ENCODE measurements at places on chromosomes 11 and 22.

DNA sequence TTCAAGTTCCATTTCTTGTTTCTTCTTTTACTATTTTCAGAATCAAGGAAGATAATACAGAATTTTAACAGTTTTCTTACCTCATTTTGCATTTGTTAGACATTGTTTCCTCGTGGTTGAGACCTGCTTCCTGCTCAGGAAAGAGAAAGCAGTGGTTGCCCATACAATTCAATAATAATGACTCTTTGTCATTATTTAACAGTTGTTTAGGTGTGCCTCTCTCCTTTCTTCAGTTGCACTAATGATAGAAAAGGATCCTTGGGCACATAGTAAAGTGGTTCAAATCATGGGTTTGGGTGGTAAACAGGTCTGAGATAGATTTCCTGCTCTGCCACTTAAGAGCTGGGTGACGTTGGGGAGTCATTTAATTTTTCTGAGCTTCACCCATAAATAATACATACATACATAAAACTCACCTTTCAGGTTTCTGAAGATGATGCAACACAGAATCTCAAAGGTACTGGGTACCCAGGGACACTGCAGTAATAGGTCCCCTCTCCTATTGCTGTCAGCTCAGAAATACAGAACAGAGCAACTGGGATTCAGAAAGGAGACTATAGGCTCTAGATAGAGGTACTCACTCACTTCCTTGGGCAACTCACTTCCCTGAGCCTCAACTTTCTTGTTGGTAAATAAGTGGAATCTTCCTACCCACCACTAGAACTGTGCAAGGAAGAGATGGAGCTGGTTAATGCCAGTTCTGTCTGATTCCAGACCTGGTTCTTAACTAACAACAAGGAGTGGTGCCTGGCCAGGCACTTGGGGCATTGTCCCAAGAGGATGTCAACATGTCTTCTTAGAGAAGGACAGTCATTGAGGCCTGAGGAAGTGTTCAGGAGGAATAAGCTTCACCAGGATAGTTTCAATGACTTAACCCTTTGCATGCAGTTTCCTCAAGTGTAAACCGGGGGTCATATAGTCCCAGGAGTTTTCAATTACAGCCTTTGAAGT, 34.9 kb downstream of the CD44 start:
- DNase-seq = no peak
- H3K27ac ChIP-seq = peak overlapping the region; percentile 83
- H3K36me3 ChIP-seq = peaks cover 68% of the 10 kb centered on the region
- H3K27me3 ChIP-seq = no peaks in the 10 kb centered on the region
- peaks cover 94% of the 10 kb centered on the region for H3K4me1 ChIP-seq

GRCh38 chr11:95308512-95309035, 77.6 kb upstream of the SESN3 start:
- H3K27ac ChIP-seq = no peak overlapping the region
- DNase-seq = no peak
- H3K4me1 ChIP-seq = peaks cover 10% of the 10 kb centered on the region
- no peaks in the 10 kb centered on the region for H3K27me3 ChIP-seq
- H3K36me3 ChIP-seq = no peaks in the 10 kb centered on the region
- H3K4me3 ChIP-seq = no peak overlapping the region

DNA sequence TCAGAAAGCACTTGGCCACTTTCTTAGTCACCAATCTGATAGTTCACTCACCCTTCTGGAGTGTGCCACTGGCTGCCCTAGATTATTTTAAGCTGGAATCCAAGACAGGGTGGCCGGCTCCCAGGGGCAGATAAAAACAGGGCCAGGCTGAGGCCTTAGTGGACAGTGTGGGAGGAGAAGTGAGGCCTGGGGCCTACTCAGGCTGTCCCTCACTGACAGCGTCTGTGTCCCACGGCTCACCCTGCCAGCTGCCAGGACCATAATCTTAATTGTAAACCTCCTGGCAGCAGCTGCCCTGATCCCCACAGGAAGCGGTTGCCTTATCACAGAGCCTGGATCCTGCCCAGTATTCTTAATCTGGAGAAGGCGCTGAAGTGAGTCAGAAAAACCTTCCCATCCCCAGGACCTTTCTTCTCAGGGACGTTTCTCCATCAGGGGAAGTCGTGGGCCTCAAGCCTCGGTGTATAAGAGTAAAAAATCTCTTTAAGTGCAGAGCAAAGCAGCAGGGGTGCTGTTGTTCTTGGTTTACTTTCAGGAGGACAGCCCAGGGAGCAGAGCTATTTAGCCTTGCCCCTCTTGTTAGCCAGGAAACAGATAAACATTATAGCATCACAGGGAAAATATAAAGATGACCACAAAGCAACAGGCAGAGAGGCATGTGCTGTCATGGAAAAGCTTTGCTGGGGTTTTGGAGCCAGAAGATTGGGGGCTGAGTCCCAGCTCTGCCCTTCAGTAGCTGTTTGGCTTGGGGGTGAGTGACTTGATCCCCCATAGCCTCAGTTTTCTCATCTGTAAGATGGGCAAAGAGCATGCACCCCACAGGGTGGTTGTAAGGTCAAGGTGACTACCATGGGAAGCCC, 39.6 kb downstream of the TSPAN18 start:
- peaks cover 12% of the 10 kb centered on the region for H3K4me1 ChIP-seq
- H3K27me3 ChIP-seq = peaks cover 3% of the 10 kb centered on the region
- no peaks in the 10 kb centered on the region for H3K36me3 ChIP-seq
- H3K27ac ChIP-seq = no peak overlapping the region
- no peak overlapping the region for H3K4me3 ChIP-seq

GRCh38 chr11:3056296-3057068, 741 bp downstream of the CARS1 start:
- peak overlapping the region; percentile 89 for H3K4me3 ChIP-seq
- H3K4me1 ChIP-seq = peaks cover 42% of the 10 kb centered on the region
- H3K27me3 ChIP-seq = no peaks in the 10 kb centered on the region

GRCh38 chr11:71334191-71334590, 81.8 kb upstream of the SHANK2 start:
- no peak for DNase-seq
- no peaks in the 10 kb centered on the region for H3K27me3 ChIP-seq
- no peaks in the 10 kb centered on the region for H3K4me1 ChIP-seq
- no peak overlapping the region for H3K27ac ChIP-seq
- H3K36me3 ChIP-seq = no peaks in the 10 kb centered on the region
- H3K4me3 ChIP-seq = no peak overlapping the region

DNA sequence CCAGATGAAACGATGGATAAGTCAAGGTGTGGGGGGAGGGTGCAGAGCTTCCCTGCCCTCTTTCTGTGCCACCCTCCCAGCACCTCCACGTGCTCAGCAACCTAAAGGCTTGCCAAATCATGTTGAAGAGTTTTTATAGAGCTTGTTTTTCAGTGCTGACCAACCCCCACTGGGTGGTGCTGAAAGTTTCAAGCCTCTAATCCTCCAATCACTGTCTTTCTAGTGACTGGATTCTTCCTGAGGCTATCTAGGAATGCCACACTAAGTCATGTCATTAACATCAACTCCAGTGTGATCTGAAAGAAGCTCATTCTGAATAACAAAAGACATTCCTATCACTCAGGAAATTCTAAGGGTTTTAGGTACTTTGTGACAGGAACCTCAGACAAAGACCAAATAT, 382.6 kb downstream of the DYNC2H1 start:
- H3K4me1 ChIP-seq = peaks cover 9% of the 10 kb centered on the region
- H3K27ac ChIP-seq = no peak overlapping the region
- peaks cover 4% of the 10 kb centered on the region for H3K27me3 ChIP-seq
- no peaks in the 10 kb centered on the region for H3K36me3 ChIP-seq

DNA sequence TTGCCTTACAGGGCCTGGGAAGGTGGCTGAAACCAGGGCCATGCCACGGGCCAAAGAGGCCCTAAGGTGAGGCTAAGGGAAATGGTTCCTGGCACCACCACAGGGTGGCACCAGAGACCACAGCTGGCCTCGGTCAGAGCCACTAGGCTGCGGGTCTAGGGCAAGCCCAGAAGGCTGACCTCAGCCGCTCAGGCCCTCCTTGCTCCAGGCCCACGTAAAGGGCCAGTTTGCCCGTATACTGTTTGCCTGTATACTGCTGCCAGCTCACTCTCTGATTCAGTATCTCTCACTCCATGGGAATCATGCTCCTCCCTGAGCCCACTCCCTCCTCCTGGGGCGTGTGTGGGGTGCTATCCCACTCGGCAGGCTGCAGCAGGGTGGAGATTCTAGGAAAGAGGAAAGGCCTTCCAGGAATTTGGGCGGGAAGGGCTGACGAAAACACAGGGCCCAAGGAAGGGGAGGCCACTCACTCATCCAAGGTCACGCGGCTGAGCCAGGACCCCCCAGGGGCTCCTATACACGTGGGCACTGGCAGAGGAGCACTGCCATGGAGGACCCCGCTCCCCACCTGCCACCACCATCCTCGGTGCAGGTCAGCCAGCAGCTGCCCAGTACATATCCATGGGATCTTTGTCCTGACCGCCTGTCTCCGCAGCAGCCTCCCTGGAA, 62.4 kb downstream of the NECTIN1 start:
- no peak overlapping the region for H3K27ac ChIP-seq
- peak; percentile 69 for DNase-seq
- H3K27me3 ChIP-seq = no peaks in the 10 kb centered on the region
- no peaks in the 10 kb centered on the region for H3K36me3 ChIP-seq
- no peak overlapping the region for H3K4me3 ChIP-seq

- peaks cover 2% of the 10 kb centered on the region for H3K27me3 ChIP-seq
- H3K27ac ChIP-seq = no peak overlapping the region
- H3K36me3 ChIP-seq = no peaks in the 10 kb centered on the region
- no peaks in the 10 kb centered on the region for H3K4me1 ChIP-seq
Measured at GRCh38 chr22:32583074-32583682, 108.6 kb downstream of the FBXO7 start.

DNA sequence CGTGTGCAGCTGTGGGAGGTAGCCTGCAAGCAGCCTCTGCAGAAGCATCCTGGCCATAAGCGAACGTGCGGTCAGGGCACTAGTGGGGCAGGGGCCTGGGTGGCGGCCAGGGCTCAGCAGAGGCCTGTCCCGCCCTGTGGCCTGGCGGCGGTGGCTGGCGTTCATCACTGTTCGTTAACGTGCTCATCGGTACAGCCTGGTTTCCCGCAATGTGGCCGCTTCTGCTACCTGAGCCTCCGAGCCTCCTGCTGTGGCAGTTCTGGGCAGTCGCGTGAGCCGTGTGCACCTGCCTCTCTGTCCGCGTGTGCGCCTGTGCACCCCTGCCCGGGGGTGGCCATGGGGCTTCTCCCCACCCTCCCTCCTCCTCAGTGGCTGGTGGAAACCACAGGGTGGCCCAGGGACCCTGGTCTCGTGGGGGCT, 117.9 kb downstream of the KCNQ1OT1 start:
- H3K27ac ChIP-seq = no peak overlapping the region
- DNase-seq = peak; percentile 1
- H3K4me1 ChIP-seq = no peaks in the 10 kb centered on the region
- H3K27me3 ChIP-seq = no peaks in the 10 kb centered on the region
- H3K36me3 ChIP-seq = no peaks in the 10 kb centered on the region

DNA sequence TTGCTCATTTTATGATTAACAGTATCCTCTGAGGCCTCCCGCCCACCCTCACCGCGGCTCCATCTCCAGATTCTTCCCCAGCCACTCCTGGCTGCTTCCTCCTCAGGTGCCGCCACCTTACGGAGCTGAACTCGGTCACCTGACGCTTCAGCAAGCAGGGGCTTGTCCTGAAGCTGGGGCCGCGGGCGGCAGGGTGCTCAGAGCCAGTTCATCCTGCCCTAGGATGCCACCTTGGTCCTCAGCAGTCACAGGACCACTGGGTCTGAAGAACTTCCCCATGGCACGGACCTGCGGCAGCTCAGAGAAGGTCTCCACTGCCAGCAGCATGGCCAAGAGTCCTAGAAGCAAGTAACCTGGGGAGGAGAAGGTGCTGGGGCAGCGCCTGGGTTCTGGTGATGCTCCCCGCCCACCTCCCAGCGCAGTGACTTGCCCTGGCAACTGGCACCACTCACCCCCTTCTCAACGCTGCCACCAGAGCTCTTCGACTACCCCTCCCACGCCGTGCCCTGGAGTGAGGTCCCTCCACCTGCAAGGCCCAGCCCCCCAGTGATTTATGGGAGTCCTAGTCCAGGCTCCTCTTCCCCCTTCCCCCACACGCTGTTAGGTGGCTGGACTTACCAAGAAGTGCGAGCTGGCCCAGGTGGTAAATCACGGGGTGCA, 2.6 kb downstream of the KCNK7 start:
- H3K4me3 ChIP-seq = no peak overlapping the region
- H3K36me3 ChIP-seq = peaks cover 10% of the 10 kb centered on the region
- peaks cover 26% of the 10 kb centered on the region for H3K4me1 ChIP-seq
- no peak for DNase-seq
- H3K27ac ChIP-seq = no peak overlapping the region

- peaks cover 3% of the 10 kb centered on the region for H3K27me3 ChIP-seq
- H3K4me1 ChIP-seq = no peaks in the 10 kb centered on the region
- no peak for DNase-seq
- no peaks in the 10 kb centered on the region for H3K36me3 ChIP-seq
- no peak overlapping the region for H3K27ac ChIP-seq
Measured at GRCh38 chr11:122030286-122030685, 85.7 kb downstream of the BLID start.

DNA sequence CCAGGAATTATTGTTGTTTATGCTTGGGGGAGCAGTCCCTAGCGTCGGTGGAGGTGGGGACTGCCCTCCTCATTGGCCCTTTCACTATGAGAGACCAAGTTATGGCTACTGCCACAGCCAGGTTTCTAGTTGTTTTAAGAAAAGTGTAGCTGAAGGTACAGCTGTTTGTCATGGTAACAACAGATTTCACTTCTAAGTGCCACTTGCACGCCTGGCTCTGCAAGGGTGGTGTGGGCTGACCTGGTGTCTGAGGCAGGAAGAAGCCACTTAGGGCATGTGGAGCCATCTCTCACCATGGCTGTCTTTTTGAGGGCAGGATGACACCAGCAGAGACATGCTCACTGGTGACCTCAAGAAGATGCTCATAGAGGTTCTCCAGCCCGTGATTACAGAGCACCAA, 46.3 kb upstream of the MPEG1 start:
- no peaks in the 10 kb centered on the region for H3K27me3 ChIP-seq
- no peak overlapping the region for H3K27ac ChIP-seq
- no peak overlapping the region for H3K4me3 ChIP-seq

DNA sequence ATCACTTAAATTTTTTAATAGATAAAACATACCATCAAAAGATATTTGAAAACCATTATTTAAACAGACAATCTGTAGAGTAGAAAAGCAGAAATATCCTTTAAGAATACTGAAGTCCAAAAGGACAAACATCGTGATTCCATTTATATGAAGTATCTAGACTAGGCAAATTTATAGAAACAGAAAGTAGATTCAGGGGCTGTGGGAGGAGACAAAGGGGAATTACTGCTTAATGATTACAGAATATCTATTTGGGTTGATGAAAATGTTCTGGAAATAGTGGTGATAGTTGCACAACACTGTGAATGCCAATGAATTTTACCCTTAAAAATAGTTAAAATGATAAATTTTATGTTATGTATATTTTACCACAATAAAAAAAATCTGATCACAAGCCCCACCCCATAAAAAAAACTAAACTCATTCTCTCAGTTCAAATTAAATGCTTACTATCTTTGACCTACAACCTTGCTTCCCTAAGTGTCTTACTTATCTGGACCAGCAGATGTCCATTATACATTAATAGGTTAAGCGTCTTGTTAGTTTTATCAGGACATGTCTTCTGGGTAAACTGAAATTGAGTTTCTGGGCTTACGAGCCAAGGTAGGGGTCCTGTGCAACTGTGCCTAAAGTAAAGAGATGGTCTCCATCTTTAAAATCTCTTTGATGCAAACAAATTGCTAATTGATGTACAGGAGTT, 86.3 kb downstream of the FCHSD2 start:
- no peak overlapping the region for H3K4me3 ChIP-seq
- H3K36me3 ChIP-seq = peaks cover 11% of the 10 kb centered on the region
- no peak overlapping the region for H3K27ac ChIP-seq
- no peaks in the 10 kb centered on the region for H3K27me3 ChIP-seq

- peaks cover 7% of the 10 kb centered on the region for H3K27me3 ChIP-seq
- H3K4me1 ChIP-seq = no peaks in the 10 kb centered on the region
- no peak overlapping the region for H3K4me3 ChIP-seq
- H3K36me3 ChIP-seq = no peaks in the 10 kb centered on the region
Measured at GRCh38 chr22:43438666-43439347, 27.0 kb downstream of the MPPED1 start.
